ENCODE measurements at places on chromosomes 2 and 18. TPM values are rescaled to one million over a fixed set of nuclear protein-coding genes. Genes with fewer than 3 reads are reported as not detected.

DNA sequence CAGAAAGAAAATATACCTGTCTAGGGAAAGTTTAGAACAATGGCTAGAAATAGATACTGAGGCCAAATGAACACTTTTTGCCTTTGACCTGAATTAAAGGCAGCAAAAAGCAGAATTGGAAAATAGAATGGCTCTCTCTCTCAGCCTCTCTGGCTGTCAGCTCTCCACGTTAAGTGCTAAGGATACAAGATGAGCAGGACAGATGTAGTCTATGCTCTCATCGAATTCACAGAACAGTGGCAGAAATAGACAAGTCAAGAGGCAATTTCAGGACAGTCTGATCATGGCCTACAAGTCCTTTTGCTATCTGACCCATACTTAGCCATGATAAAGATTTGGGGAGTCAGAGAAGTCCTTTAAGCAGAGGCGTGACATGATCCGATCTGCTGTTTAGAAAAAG, 120.2 kb upstream of the CREB1 start:
- no peak overlapping the region for H3K27ac ChIP-seq
- DNase-seq: no peak
- no peaks in the 10 kb centered on the region for H3K36me3 ChIP-seq
- H3K4me3 ChIP-seq: no peak overlapping the region
- peaks cover 8% of the 10 kb centered on the region for H3K27me3 ChIP-seq
- no peaks in the 10 kb centered on the region for H3K4me1 ChIP-seq

The LRP1B gene
- polyA plus RNA-seq: 1.0 TPM

The LRRC30 gene
- polyA plus RNA-seq: not detected

DNA sequence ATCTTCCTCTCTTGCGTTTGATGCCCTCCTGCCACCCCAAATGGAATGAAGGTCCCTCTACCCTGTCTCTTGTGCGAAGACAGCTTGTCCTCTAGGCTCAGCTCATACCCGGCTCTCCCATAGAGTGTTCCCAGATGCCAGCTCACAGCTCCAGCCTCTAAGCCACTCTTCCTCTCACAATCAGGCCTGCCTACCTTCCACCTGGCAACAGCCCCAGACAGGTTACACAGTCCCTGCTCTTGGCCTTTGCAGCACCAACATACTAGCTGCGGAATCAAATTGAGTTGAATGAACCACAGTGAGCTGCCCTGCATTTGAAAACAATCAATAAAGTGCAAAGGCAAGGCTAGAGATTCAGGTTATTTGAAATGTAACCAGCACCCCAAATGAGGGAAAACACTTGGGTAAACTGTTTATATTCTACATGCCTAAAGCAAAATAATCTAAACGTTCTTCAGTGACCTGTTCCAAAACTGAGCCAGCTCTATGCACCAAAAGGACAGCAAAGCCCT, 105.1 kb downstream of the COL4A4 start:
- H3K27ac ChIP-seq: no peak overlapping the region
- no peak for DNase-seq
- H3K36me3 ChIP-seq: no peaks in the 10 kb centered on the region

GRCh38 chr2:207768866-207769596, 675 bp downstream of the FZD5 start:
- no peak for DNase-seq
- H3K27ac ChIP-seq: peak overlapping the region; percentile 91
- peaks cover 22% of the 10 kb centered on the region for H3K4me1 ChIP-seq
- H3K36me3 ChIP-seq: peaks cover 13% of the 10 kb centered on the region
- H3K4me3 ChIP-seq: peak overlapping the region; percentile 65

GRCh38 chr2:25651782-25652455, 21.5 kb downstream of the DTNB start:
- no peak overlapping the region for H3K4me3 ChIP-seq
- no peaks in the 10 kb centered on the region for H3K27me3 ChIP-seq
- no peak overlapping the region for H3K27ac ChIP-seq
- H3K4me1 ChIP-seq: no peaks in the 10 kb centered on the region

The COL4A4 gene
- polyA plus RNA-seq: 0.22 TPM

The GPR75 gene
- polyA plus RNA-seq: 3.3 TPM

DNA sequence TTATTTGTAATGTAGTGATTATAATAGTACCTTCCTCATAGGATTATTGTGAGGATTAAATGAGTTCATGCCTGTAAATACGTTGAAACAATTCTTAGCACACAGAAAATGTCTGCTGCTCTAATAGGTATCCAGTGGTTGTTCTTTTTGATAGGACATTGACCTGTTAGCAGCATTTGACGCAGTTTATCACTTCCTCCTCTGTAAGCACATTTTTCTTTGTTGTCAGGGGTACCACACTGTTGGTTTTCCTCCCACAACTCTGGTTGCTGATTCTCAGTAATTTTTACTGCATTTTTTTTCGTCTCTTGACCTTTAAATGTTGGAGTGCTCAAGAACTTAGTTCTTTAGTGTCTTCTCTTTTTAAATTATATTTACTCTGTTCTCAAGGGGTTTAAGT, 15.4 kb downstream of the PPM1B start:
- H3K36me3 ChIP-seq: peaks cover 7% of the 10 kb centered on the region
- DNase-seq: peak; percentile 28
- H3K27ac ChIP-seq: no peak overlapping the region
- H3K27me3 ChIP-seq: no peaks in the 10 kb centered on the region
- no peaks in the 10 kb centered on the region for H3K4me1 ChIP-seq

The TLX2 gene
- polyA plus RNA-seq: 5.0 TPM

- no peaks in the 10 kb centered on the region for H3K27me3 ChIP-seq
- H3K4me3 ChIP-seq: peak overlapping the region; percentile 42
- H3K4me1 ChIP-seq: peaks cover 11% of the 10 kb centered on the region
- DNase-seq: peak; percentile 72
- H3K36me3 ChIP-seq: no peaks in the 10 kb centered on the region
Measured at GRCh38 chr2:231190531-231191197, 7.8 kb upstream of the ARMC9 start.

The IL1B gene
- 3.9 TPM for polyA plus RNA-seq

DNA sequence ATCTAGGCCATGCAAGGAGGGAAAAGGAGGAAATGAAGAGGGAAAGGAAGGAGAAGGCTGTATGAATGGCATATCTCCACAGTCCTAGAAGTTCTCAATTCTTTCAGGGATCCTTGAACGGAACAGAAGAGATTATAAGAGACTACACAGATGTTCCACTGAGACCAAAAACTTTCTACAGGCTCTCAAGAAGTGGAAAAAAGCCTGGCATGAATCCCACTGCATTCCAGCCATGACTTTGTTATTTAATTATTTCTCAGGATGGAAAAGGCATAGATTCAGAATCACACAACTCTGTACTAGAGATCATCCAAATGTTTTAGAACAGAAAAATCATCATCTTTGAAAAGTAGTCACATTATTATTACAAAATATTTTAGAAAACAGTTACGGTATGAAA, 131.7 kb upstream of the CDH20 start:
- H3K36me3 ChIP-seq: no peaks in the 10 kb centered on the region
- no peaks in the 10 kb centered on the region for H3K4me1 ChIP-seq
- H3K27ac ChIP-seq: no peak overlapping the region
- H3K27me3 ChIP-seq: no peaks in the 10 kb centered on the region
- DNase-seq: no peak

The TEX44 gene
- polyA plus RNA-seq: not detected

The DSG2 gene
- 96.9 TPM for polyA plus RNA-seq

GRCh38 chr2:231297108-231297908, 98.2 kb upstream of the B3GNT7 start:
- H3K27me3 ChIP-seq: no peaks in the 10 kb centered on the region
- H3K4me1 ChIP-seq: peaks cover 15% of the 10 kb centered on the region
- H3K36me3 ChIP-seq: no peaks in the 10 kb centered on the region
- DNase-seq: peak; percentile 46
- H3K4me3 ChIP-seq: no peak overlapping the region

DNA sequence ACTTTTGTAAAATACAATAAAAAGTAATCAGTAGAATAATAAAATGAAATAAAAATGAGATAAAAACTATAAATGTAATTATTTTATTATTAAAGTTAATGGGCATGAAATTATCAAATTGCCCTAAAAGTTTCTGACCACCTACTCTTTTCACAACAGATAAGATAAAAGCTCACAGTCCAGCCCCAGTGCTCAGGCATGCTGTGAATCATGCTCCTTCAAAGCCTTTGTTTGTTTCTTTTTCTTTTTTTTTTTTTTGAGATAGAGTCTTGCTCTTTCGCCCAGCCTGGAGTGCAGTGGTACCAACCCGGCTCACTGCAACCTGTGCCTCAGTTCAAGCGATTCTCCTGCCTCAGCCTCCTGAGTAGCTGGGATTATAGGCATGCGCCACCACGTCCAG, 181.7 kb downstream of the ANKRD44 start:
- no peaks in the 10 kb centered on the region for H3K4me1 ChIP-seq
- no peak overlapping the region for H3K27ac ChIP-seq
- no peak for DNase-seq
- no peaks in the 10 kb centered on the region for H3K36me3 ChIP-seq

GRCh38 chr2:60505880-60506260, 47.6 kb downstream of the BCL11A start:
- H3K27me3 ChIP-seq: no peaks in the 10 kb centered on the region
- H3K4me1 ChIP-seq: peaks cover 15% of the 10 kb centered on the region
- no peak overlapping the region for H3K27ac ChIP-seq
- DNase-seq: no peak
- H3K36me3 ChIP-seq: peaks cover under 1% of the 10 kb centered on the region

GRCh38 chr2:234881413-234882241, 70.2 kb upstream of the SH3BP4 start:
- no peak overlapping the region for H3K27ac ChIP-seq
- peak; percentile 83 for DNase-seq
- H3K36me3 ChIP-seq: no peaks in the 10 kb centered on the region
- no peak overlapping the region for H3K4me3 ChIP-seq
- no peaks in the 10 kb centered on the region for H3K27me3 ChIP-seq
- H3K4me1 ChIP-seq: peaks cover 11% of the 10 kb centered on the region

DNA sequence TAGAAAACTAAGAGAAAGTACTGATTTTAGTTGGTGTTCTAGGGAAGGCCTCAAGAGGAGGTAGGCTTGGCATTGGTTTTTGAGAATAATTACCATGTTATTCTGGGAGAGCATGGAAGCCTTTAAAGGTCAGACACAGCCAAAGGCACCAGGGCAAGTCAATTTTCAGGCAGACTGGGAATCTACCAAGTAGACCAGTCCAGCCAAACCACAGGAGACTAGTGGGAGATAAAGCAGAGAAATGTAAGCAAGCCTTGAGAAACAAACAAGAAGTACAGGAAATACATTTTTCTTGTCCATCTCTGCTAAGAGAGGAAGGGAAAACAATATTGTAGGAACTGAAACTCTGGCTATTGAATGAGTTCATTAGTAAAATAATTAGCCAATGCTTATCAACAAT, 5.5 kb upstream of the CCDC68 start:
- H3K4me3 ChIP-seq: no peak overlapping the region
- H3K27me3 ChIP-seq: no peaks in the 10 kb centered on the region
- no peaks in the 10 kb centered on the region for H3K36me3 ChIP-seq

The ATOH8 gene
- 5.1 TPM for polyA plus RNA-seq

The ZNF396 gene
- 2.8 TPM for polyA plus RNA-seq

DNA sequence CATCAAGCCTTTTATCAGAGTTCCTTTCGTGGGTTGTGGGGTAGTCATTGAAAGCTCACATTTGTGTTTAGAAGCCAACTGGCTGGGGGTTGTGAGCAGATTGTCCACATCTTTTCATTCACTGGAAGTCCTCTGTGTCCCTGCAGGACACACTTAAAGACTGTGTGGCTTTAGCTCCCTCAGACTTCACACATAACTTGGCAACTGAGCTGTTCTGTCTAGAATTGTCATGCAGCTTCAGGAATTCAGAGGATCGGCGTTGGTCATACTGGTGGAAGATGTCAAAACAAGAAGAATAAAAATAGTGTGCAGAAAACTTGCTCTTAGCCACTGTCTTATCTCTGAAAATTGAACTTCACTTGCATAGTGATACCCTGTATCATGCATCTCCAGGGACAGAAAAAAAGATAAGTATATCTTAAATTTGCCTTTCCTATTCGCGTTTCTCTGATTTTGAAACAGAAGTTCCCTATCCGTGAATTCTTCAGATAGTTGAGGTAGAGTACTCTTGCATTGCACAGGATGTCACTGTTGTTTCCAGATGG, 49.6 kb downstream of the TRAPPC12 start:
- H3K27me3 ChIP-seq: no peaks in the 10 kb centered on the region
- no peak for DNase-seq
- no peaks in the 10 kb centered on the region for H3K4me1 ChIP-seq
- H3K27ac ChIP-seq: no peak overlapping the region
- H3K36me3 ChIP-seq: peaks cover 63% of the 10 kb centered on the region

The LOXHD1 gene
- polyA plus RNA-seq: 0.49 TPM
